ENCODE measurements at places on chromosomes 3 and 15. TPM values are rescaled to one million over a fixed set of nuclear protein-coding genes. Genes with fewer than 3 reads are reported as not detected.

GRCh38 chr3:30894521-30895251 lies at the start of gene GADL1:
Gene GADL1 (minus strand): TSS chr3:30894661. CDS start chr3:30894614, 47 bp downstream.
- peak; percentile 63 for DNase-seq

DNA sequence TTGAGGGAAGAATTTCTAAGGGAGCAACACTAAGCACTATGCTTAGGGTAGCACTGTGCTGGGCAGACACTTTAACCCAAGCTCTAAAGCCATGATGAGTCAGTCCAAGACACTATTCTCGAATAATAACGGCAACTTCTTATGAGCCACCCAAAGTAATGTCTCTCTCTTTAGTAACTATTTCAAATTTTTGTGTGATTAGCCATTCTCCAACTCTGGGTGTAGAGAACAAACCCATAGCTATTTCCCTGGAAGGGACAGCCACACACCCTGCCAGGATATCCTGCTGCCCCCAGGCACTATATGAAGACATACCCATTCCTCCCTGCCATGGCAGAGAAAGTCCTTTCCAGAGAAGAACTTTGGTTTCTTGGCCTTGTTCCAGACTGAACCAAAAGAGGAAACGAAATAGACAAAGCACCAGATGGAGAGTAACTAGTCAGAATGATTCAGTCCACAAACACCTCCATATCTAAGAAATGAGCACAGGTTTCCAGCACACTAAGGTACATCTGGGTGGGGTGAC lies 384.9 kb upstream of the THBS1 start:
- DNase-seq, result no peak

- DNase-seq, result no peak
These were observed 161.3 kb downstream of the AKAP13 start for GRCh38 chr15:85541744-85542143.

DNA sequence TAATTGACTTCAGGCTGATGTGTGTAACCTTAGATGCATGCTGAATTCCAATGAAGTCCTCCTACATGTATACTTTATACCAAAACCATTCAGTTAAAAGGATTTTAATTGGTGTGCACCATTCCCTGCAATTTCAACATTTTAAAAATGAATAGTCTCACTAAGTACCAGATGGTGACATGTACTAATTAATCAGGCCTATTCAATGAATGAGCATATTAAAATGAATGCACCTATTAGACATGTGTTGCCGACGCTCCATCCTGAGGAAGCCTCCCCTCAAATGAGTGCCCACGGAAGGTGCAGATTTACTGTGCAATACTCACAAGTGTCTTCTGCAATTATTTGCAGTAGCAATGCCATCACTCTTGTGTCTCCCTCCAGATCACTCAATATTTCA lies 124.7 kb upstream of the TSPAN3 start:
- no peak for DNase-seq

DNA sequence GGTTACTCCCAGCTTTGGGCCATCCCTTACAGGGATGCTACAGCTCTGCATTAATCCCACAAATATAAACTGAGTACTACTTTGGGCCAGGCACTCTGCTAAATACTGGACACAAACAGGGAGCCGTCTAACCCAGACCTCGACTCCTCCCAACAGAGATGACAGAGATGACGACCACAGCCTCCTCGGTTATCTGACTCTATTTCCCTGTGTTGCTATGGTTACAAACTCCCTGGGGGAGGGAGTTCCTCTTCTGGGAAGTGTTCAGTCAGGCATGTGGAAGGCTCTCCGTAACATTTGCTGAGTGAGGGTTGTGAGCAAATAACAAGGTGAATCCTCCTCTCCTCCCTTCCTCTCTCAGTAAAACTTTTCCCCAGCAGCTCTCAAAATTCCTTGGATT lies 6.7 kb upstream of the CMTM7 start:
- DNase-seq, result no peak

GRCh38 chr3:45473841-45474240 lies 85.5 kb downstream of the LARS2 start:
- DNase-seq, result no peak

DNA sequence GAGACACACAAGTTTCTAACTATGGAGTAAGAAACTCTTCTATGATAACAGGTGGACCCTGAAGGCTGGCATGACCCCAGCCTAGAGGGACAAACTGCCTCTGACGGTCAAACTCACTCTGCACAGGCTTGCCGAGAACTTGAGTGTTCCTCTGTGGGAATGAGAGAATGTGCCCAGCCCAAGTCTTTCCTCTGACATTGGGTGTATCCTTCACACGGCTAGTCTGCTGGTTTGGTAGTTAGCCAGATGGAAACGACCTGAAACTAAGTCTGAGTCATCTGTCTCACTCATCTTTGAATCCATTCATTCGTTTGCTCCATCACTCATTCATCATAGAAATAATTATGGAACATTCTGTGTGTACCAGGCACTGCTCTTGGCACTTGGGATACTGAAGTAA lies 198.4 kb downstream of the ATP10A start:
- no peak for DNase-seq

- no peak for DNase-seq
These were observed 35.9 kb upstream of the ZNF774 start for GRCh38 chr15:90316139-90316538.

DNA sequence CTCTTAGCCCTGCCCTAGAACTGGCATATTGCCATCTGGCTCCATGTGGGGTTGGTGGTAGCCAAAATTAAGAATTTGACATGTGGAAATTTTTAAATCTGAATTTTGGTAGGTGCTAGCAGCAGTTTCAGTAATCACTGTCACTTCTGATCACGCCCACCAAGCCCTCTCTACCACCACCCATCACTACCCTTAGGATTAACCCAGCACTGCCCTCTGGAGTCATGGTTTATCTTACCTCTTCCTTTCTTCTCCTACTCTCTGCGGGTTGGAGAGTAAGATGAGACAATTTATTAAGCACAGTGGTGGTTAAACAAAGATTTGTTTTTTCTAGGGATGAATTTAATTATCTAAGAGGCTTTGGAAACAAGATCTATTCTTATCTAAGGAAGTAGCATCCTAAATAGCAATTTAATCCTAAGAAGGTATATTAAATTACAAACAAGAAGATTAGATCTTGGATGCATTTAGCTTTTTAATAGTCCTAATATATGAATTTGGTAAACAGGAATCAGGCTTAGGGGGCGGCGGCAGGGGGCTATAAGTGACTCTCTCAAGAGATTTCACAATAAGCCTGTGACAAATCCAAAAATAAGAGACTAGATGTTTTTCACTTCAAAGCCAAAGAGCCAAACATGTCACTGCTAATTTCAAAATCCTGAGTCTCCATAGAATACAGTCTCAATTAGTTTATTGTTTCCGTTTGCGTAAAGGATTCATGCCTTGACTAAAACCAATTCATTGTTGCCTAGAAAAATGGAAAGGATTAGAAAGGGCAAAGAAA lies 498.4 kb upstream of the UBE2E2 start:
- no peak for DNase-seq

- DNase-seq, result no peak
These were observed 42.2 kb upstream of the CD47 start for GRCh38 chr3:108133048-108133369.

DNA sequence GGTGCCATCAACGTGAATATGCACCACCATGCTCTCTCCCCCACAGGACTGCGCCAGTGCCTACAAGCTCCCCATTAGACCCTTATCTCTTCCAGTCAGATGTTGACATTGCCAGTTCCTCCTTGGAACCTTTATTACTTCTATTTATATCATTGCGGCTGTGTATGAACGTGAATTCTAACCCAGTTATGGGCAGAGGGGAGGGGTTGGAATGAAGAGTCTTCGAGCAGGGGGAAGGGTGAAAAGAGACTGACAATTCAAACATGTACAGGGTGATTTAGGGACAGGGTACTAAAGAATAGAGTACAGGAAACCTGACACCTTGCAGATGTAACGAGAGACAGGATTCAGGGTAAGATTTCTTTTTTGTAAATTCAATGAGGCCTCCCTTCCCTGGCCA lies 41.8 kb upstream of the ST6GAL1 start:
- DNase-seq, result no peak

- no peak for DNase-seq
These were observed 5.7 kb downstream of the ARRDC4 start for GRCh38 chr15:97966246-97966645.

DNA sequence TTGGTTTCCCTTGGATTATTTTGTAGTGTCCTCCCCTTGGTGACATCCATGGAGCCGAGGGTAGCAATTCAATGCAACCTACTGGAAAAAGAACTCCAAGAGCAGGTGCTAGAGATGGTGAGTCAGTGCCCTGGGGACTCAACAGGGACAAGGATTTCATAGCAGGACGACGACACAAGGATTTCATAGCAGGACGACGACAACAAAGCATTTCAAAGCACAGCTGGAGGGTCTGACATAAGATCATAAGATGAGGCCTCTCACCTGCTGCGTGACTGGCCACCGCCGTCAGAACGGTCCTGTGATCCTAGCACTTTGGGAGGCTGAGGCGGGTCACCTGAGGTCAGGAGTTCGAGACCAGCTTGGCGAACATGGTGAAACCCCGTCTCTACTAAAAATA lies 22.5 kb downstream of the NRROS start:
- DNase-seq, result no peak

TPRG1 gene
- 23.4 TPM for total RNA-seq

CIB2 gene
- total RNA-seq, result 2.2 TPM

REC114 gene
- total RNA-seq, result not detected

RAP2B gene
- total RNA-seq, result 19.1 TPM

All from lower lobe of right lung (tissue), 2 donors.